Natural killer cell (primary cell): ENCODE measurements at places on chromosomes 2 and 18. TPM values are rescaled to one million over a fixed set of nuclear protein-coding genes. Genes with fewer than 3 reads are reported as not detected.

- no peaks in the 10 kb centered on the region for H3K27me3 ChIP-seq
- H3K36me3 ChIP-seq: no peaks in the 10 kb centered on the region
- H3K27ac ChIP-seq: no peak overlapping the region
- DNase-seq: no peak
- H3K4me3 ChIP-seq: no peak overlapping the region
- H3K4me1 ChIP-seq: no peaks in the 10 kb centered on the region
Observed at GRCh38 chr2:73050121-73050545, 21.4 kb downstream of the SFXN5 start.

The POTEI gene
- not detected for total RNA-seq

GRCh38 chr2:140804700-140805260 is 1326.0 kb downstream of the LRP1B start:
- no peak for DNase-seq
- no peaks in the 10 kb centered on the region for H3K27me3 ChIP-seq
- H3K4me1 ChIP-seq: no peaks in the 10 kb centered on the region
- H3K36me3 ChIP-seq: no peaks in the 10 kb centered on the region
- no peak overlapping the region for H3K27ac ChIP-seq

GRCh38 chr2:211093743-211094303 is 537.4 kb downstream of the CPS1 start:
- no peaks in the 10 kb centered on the region for H3K36me3 ChIP-seq
- H3K4me3 ChIP-seq: no peak overlapping the region
- H3K27ac ChIP-seq: no peak overlapping the region
- H3K27me3 ChIP-seq: no peaks in the 10 kb centered on the region

The ADRA2B gene
- 1.3 TPM for total RNA-seq

DNA sequence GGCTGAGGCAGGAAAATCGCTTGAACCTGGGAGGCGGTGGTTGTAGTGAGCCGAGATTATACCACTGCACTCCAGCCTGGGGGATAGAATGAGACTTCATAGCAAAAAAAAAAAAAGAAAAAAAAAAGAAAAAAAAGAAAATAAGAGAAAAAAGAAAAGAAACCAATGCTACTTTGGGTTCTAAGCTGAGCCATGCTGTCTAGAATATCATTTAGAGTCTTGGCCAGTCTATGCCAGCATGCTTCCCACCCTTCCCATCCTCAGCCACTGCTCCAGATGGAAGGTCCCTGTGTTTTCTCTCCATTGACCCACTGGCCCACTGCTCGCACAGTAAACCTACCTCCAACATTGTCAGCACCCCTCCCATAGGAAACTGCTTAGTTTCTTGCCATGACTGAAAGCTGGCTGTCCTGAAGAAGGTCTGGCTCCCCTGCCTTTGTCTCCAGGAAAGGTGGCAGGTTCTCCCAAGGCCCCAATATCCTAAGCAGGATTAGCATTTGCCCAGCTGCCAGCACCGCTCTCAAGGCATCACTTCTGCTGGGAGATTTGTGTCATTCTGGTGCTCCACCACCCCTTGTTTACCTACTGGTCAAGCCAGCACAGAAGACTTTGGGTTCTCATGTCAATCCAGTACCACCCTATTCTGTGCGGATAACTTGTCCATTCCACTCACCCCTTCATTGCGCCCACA is 47.3 kb upstream of the PAPOLG start:
- no peak overlapping the region for H3K27ac ChIP-seq
- no peak for DNase-seq
- no peak overlapping the region for H3K4me3 ChIP-seq
- H3K4me1 ChIP-seq: no peaks in the 10 kb centered on the region

DNA sequence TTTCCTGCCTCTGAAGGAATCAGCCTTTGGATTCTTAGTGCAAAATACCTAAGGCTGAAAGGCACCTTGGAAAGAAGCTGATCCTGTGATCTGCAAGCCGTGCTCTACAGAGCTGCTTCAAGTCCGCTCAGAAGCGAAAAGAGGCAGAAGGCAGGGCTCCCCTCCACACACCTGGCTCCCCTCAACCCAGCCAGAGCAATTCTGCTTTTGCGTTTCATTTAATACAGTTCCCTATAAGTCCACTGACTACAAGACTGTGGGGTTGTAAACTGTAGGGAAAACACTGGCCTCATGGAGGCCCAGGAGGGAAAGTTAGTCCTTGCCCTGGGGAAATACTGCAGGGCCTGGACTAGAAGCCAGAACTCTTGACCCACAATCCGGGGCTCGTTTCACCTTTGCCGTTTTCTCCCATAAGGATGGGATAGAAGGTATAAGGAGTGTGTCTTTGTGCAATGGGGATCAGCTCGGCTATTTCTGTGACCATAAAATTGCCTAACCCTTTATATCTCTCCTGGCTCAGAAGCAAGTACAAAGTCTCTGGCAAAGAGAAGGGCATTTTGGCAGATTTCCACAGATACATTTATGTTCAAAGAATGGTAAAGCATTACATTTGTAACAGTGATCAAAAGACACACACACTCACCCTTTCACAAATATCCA is 95.8 kb upstream of the TEX51 start:
- H3K4me3 ChIP-seq: no peak overlapping the region
- DNase-seq: no peak
- H3K27ac ChIP-seq: no peak overlapping the region
- no peaks in the 10 kb centered on the region for H3K27me3 ChIP-seq

The PLGLB1 gene
- total RNA-seq: 5.6 TPM
